ENCODE measurements at places on chromosomes 3 and 15.

- peak; percentile 10 for DNase-seq
These were observed 10.8 kb downstream of the PDHB start for GRCh38 chr3:58422756-58423325.

DNA sequence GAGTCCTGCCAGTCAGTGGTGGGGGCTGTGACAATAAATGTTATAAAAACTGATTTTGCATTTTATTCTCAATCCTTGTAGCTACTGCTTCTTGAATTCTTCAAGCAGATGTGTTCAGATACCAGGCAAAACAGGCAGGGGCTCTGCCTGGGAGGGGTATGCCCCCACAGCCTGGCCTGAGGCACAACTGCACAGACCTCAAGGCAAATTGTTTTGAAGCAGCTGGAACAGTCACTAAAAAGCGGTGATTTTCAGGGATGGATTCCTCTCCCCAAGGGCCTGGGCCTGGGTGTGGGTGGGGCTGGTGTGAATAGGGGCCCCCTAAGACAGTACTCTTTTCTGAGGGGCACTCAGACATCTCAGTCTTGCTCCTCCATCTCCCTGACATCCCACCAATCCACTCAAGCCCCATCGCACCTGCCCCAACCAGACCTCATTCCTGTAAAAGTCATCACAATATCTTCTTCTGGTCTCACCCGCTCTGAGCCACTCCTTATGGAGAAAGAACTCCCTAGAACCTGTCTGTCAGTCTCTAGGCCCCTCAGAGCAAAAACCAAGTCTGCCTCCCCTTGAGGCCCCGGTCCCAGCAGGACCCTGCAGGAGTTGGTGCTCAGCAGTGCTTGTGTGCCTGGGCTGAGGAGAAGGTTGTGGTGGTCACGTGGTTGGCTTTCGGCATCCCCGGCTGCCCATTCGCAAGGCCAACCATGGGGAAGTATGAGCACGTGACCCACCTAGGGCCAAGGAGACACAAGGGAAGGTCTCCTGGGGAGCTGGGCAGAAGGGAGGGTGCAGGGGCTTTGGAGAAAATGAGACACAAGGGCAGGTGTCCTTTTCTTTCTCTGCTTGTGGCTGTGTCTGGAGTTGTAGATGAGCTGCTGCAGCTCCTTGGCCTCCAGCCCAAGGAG lies 2.9 kb upstream of the PSTPIP1 start:
- no peak for DNase-seq

GRCh38 chr3:64225695-64226499 lies 631 bp upstream of the PRICKLE2 start:
- no peak for DNase-seq

DNA sequence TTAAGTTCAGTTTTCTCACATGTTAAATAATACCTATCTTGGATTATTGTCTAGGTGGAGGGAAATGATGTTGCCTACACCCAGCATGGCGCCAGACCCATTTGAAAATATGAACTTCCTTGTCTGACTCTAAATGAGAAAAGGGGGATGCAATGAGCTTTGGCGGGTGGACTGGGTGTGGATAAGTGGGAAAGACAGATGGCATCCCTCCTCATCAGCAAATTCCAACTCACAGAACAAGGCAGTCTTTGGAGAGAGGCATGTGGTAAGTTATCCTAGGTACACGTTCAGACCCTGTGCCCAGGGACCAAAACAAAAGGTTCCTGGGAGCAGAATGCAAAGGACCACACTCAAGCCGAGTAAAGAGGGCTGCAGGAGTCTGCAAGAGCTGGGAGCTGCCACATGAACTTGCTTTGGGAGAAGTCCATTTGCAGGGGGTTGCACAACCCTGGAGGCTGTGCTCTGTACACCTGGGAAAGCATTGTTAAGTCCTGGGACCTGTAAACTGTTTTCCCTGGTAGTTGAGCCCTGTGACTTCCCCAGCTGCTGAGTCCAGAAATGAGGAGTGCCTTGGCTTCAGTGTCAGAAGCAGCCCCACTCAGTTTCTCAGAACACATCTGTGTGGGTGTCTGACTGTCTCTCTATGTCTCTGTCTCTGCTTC lies 102.3 kb upstream of the TPM1 start:
- DNase-seq = no peak

DNA sequence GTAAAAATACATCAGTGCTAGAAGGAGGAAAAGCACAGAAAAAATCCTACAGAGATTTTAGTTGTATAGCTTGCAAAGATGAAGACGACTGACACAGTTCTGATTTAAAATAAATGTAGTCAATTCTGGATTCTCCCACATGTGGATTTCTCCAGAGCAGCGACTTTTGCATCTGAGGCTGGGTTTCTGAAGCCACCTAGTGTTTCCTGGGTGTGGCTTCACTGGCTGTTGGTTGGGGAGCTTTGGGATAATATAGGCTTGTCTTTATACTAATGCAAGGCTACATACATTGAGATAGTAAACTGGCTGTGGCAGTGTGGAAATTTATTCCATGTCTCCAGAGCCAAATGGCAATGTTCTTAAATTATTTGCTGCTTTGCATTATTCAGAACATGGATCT lies 158.1 kb upstream of the FEZF2 start:
- DNase-seq = no peak

DNA sequence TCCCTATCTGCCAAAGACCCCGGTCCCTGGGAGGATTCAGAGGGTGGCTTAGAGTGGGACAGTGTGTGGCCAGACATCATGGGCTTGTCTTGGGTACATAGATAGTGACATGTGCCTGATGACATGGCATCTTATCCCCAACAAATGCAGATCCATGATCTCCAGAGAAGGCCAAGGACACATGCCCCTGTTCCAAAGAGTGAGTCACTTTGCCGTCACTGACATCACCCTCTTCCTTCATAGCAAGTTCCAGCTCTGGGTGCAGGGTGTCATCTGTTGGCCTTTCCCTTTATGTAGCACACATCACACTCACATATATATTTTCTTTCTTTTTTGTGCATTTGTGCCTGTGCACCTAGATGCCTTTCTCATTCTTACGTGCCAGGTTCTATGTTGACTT lies 350.5 kb downstream of the LRTM1 start:
- peak; percentile 0 for DNase-seq

DNA sequence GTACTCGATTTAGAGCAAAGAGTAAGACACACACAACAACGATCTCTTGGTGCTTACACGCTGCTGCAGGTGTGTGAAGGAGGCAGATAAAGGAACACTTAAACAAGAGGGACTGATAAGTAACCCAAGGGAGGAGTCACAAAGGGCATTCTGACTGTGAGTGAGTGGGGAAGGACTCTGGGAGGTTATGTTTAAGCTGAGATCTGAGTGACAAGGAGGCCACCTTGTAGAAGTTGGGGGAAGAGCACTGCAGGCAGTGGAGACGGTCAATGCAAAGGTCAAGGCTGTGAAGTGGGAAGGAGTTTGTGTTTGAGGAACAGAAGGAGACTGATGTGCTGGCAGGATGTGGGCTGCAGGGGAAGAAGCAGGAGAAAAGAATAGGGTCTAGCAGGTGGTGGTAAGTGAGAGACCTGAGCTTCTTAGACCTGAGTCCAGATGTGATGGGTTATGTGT lies 63.1 kb downstream of the LPP start:
- no peak for DNase-seq

DNA sequence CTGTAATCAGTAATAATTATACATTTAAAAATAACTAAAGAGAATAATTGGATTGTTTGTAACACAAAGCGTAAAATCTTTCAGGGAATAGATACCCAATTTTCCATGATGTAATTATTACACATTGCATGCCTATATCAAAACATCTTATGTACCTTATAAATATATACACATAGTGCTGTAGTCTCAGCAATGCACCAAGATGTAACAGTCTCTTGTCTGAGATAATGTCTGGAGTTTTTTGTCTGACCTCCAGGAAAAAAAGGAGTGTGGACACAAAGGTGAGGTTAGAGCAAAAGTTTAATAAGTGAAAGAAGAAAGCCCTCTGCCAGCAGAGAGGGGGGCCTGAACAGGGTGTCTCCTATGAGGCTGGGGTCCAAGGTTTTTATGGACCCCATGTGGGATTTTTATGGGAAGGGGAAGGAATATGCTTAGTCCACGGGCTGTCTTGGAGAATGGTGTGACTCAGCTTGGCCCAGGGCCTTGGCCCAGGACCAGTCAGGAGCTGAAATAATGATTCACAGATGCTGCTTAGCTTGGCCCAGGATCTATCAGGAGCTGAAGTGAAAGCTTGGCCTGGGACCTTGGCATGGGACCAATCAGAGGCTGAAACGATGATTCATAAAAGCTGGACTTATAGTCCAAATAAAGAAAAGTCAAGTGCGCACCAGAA lies 545.0 kb downstream of the ZPLD1 start:
- no peak for DNase-seq

GRCh38 chr15:36265422-36265821 lies 314.0 kb upstream of the CDIN1 start:
- no peak for DNase-seq

DNA sequence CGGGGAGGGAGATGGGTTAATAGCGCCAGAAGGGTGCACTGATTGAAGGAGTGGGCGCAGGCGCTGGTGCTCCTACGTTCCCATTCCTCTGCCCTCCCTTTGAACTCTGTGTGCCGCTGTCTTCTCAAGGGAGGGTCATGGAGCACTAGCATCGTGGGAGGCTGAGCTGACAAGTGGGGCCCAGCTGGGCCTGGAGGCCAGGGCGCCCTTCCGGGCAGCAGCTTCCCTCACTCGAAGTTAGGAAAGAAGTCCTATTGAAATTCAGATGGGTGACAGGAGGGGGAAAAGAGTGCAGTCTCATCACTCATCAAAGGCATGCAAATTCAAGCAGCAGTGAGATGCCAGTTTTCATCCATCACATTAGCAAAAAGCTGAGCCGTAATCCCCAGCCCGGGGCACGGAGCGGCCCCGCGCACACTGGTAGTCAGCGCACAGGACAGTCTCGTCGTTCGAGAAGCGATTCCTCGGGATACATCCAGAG lies 128.2 kb downstream of the LRRK1 start:
- no peak for DNase-seq

- DNase-seq = no peak
These were observed 59.2 kb upstream of the C15orf61 start for GRCh38 chr15:67461735-67462134.

DNA sequence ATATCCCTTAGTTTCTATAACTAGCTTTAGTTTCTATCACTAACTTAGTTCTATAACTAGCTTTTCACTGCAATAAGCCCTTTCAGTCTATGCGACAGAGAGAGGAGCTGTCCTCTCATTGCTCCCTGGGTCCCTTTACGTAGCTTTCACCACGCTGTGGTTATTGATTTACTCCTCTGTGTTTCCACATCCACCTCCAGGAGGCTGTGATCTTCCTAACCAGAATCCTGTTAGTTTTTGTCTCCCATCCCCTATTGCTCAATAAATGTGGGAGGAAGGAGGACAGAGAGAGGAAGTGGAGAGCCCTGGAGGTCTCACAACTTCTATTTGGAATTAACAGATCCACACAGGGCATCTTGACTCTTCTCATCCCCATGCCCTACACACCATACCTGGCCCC lies 1036.1 kb downstream of the MCTP2 start:
- DNase-seq = no peak

DNA sequence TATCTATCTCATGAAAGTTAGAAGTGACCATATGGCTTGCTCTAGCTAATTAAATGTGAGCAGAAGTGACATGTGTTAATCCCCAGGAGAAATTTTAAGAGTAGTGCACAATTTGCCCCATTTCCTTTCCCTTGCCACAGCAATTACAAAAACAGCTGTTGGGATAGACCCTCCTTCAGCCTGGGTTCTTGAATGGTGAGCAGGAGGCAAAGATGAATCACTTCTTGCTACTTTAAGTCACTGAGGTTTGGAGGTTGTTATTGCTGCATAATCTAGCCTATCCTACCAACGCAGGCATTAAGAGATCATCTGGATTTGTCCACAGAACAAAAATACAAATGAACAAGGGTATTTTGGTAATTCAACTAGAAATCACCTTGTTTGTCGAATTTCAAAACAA lies 51.7 kb upstream of the CAPN7 start:
- DNase-seq = no peak

DNA sequence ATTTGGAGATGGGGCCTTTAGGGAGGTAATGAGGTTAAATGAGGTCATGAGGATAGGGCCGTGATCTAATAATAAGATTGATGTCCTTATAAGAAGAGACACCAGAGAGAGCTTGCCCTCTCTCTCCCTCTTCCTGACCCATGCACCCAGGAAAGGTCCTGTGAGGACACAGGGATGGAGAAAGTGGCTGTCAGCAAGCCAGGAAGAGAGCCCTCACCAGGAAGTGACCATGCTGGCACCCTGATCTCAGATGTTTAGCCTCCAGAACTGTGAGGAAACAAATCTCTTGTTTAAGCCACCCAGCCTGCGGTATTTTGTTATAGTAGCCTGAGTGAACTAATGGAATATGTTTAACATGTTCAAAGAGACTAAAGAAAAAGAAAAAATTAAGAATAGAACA lies 15.3 kb upstream of the GNB5 start:
- DNase-seq = peak; percentile 3

GRCh38 chr15:39099524-39099923 lies 481.4 kb upstream of the THBS1 start:
- no peak for DNase-seq

DNA sequence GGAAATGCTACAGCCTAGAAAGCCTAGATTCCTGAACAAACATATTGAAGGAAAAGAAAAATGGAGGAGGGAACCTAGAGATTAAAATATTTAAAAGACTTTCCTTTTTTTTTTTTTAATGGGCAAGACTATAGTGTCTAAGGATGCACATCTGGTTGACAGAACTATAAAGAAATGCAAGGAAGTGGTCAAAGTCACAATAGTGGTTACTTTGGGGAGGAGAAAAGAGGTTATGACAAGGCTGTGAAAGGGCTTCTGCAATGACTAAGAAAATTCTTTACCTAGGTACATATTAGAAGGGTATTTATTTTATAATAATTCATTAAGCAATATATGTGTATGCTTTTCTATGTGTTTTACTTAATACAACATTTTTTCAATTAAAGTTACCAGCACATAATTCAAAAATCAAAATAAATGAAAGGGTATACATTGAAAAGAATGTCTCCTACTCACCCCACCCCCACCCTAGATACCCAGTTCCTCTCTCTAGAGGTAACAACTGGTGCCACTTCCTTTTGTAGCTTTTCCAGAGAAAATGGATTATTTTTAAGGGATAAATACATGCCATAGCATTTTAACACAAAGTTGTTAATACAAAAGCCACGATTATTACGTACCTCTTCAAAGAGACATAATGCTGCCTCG lies 70.1 kb downstream of the HERC1 start:
- no peak for DNase-seq

DNA sequence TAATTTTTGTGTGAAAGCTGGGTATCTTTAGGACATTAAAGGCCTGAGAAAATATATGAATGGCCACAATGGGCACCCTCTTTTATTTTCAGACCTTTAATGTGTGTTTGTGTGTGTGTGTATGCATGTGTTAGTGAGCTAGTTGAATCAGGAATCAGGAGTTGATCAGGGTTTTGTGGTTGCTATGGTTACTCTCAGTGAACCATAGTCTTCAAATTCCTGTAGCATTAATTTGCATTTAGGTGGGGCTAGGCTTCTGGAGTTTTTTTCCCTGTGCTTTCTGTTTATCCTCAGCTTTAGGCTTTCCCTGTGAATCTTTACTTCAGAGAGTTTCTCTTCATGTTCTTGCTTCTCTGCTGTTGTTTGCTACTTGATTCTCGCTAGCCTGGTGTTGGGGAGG lies 122.0 kb upstream of the ONECUT1 start:
- peak; percentile 88 for DNase-seq

- no peak for DNase-seq
These were observed 41.7 kb downstream of the FBXL22 start for GRCh38 chr15:63638839-63639238.

- DNase-seq = no peak
These were observed 38.5 kb upstream of the COL8A1 start for GRCh38 chr3:99599894-99600293.

- no peak for DNase-seq
These were observed 25.1 kb downstream of the VPS39 start for GRCh38 chr15:42182961-42183360.
